Stimulated activated CD4-positive, alpha-beta T cell treated with anti-CD3 and anti-CD28 coated beads, TNF-alpha, amount 100 ng/mL, for 4 hours (primary cell): ENCODE measurements at places on chromosomes 4 and X.

DNA sequence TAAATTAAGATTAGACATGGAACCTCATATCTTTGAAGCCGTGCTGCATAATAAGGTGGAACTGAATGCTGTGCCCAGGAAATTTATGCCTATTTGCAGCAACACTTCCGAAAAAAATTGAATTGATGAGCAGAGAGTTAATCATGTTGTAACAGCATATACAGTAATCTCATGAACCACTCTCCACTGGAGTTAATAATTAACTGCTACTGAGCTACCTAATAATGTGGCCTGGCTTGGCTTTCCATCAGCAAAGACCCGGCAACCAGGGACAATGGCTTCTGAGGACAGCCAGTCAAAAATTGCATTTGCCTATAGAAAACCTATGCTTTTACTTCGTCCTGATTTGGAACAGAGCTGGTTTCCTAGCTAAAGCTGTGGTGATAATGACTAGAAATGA is 63.8 kb upstream of the GATB start:
- DNase-seq: no peak

DNA sequence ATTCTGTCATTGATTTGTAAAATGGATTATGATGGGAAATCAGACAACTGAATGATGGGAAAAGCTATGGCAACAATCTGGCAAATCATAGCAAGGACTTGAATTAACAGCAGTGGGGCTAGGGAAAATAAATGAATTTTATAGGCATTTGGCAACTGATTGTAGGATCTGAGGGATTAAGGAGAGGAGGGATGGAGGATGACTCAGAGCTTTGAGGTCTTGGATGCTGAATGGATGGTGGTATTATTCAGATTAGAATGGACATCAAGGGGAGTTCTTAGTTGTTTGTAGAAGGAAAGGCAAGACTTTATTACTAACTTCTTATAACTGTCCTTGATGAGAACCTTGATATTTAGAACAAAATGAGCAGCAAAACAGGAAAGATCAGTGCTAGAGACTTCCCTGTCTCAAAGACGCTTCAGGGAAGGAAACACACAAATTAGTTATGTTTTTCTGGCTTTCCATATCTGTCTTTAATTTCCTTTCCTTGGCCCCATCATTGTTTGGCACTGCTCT is 51.4 kb upstream of the HHIP start:
- no peak for DNase-seq

DNA sequence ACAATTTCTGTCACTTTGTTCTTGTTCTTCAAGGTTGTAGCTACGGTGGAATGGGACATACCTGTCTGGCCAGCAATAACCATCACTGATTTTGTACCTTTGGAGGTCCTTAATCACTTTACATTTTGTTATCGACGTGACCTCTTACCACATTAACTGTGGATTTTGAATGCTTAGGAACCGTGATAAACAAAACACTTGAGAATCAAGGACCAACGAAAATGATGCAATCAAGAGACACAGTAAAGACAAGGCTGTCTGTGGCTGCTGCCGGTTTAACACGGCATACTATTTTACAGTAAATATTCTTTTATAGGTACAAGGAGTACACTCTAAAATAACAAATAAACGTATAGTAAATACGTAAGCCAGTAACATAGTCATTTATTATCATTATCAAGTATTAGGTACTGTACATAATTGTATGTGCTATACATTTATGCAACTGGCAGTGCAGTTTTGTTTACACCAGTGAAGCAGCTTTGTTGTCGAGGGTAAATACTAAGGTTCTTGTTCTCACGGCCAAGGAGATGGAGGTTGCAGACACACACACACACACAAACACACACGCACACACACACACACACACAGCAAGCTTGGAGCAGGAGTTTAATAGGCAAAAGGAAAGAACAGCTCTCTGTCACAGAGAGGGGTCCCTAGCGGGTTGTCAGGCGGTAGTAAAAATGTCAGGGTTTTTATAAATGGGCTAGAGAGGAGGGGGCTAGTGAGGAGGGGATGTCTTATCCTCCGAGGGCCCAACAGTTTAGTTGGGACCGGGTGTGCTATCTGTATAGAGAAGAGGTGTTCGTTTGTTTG is 194.7 kb upstream of the CXorf51B start:
- no peak for DNase-seq

- DNase-seq: no peak
These were observed 21.0 kb downstream of the TENM3 start for GRCh38 chr4:182264139-182264752.

DNA sequence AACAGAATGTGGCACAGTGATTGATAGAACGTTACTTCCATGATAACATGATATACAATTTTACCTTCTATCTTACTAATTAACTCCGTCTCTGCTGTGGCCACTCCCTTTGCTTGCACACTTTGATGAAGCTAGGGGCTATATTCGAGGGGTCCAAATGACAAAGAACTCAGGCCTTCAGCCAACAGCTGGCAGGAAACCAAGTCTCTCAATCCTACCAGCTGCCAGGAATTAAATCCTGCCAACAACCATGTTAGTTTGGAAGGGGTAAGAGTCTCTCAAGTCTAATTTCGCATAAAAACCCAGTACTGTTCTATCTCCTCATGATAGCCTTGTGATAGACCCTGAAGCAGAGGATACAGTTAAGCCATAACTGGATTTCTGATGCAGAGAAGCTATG is 1122.9 kb upstream of the PCDH10 start:
- no peak for DNase-seq

GRCh38 chr4:187289371-187289770 is 565.7 kb upstream of the FAT1 start:
- DNase-seq: no peak

DNA sequence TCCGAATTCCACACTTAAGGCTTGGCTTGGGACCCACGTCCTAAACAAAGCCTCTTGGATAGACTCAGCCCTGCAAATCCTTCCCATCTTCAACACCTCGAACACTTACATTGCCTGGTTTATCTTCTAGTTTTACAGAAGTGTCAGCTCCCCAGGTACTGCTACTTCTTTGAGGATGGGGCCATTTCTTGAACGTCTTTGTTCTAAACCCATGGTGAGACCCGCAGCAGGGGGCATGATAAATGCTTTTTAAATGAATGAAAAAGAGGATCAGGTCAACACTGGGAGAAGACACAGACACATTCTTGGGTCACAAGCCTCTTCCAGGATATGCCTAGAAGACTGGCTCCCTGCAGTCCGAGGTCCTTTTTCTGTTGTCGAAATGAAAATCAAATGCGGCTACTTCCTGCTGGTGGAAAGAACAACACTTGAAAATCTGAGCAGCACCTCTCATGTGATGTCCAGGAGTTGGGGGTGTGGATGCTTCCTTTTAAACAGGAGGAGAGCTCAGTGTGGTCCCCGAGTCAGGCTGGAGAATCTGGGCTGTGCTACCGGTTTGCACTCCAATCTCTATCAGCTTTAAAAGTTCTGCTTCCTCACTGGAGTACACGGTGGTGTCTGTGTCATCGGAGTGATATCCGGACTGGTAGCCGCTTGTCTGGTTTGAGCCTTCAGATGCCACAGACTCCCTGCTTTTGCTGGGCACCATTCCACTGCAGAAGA is 45.8 kb downstream of the KDR start:
- DNase-seq: no peak

DNA sequence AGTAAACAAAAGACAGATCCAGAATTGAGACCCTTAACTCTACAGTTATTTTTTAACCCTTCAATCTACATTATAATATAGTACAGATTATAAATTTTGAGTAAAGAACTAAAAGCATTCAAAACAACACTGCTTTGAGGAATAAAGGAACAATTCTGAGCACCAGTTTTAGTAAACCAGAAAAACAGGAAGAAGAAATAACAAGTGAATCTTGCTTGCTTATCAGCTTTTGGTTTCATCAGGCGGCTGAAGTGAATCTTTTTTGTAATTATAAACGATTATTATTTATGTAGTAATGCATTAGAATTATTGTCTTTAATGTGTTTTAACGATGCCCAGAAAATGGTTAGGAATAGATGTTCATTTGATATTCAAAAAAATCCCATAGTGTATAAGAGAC is 305.4 kb downstream of the ARAP2 start:
- DNase-seq: no peak

- no peak for DNase-seq
These were observed 176.2 kb upstream of the GPRIN3 start for GRCh38 chr4:89483833-89484232.

DNA sequence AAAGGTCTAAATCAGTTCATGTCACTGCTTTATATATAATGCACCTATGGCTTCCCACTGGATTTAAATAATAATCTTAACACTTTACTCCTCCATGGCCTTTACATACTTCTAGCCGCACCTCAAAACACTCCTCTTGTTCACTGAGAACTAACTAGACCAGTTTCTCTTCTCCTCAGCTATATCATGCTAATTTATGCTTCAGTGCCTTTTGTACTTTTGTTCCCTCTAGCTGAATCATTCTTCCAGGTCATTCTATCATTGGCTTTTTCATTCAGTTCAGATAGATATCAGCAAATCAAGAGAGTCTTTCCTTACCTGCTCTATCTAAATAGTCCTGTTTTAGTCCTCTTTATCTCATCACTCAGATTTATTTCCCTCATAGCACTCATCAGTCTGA is 64.2 kb downstream of the TET2 start:
- no peak for DNase-seq

- DNase-seq: no peak
These were observed 6.3 kb downstream of the GABRA4 start for GRCh38 chr4:46986922-46987638.

DNA sequence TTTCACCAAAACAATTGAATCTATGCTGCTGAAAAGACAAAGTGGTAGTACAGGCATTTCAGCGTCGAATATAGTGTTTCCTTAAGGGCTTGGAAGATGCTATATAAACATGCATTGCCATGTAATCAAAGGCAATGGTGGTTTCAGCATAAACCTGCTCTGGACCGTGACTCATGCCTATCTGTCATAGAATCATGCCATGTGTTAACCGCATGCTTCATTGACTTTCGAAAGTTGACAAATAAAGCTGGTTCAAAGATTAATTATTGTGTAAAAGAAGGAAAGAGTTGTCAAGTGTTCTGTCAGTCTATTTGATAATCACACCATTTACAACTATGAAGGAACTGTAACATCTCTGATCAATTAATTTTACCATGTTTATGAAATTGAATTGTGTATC is 83.2 kb downstream of the FUNDC1 start:
- DNase-seq: no peak

GRCh38 chrX:134537179-134537955 is 77.4 kb downstream of the HPRT1 start:
- DNase-seq: no peak

GRCh38 chr4:31657859-31658570 is 937.8 kb downstream of the PCDH7 start:
- DNase-seq: no peak

DNA sequence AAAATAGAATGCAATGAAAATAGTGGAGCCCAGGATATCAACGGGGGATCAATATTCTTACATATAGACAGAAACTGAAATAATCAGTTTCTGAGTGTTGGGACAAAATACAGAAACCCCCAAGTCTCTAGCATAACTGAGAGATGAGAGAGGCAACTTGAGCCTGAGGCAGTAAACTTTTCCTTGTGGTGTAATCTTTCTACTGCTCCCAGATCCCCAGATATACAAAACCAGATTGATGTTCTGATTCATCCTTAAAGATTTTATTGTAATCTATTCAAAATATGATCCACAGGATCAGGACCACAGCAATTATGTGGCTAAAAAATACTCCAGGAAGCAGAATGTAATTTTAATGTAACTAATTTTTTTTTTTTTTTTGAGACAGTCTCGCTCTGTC is 2282.6 kb downstream of the ARAP2 start:
- DNase-seq: no peak

DNA sequence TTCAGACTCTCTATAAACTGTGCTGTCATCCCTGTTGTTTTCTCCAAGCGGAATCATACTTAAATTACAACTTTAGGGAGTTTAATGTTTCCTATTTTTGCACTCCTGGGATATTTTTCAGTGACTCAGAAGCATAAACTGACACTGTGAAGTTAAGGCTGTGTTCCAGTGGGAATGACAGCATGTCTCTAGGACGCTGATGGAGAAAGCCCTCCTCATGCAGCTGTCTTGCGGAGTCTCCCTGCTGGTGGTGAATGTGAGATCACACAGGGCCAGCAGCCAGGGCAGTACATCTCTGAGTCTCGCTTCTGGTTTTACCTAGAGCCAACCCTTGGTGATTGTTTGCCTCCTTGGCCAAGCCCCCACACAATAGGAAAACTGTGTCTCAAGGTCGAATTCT is 53.3 kb downstream of the NFKB1 start:
- DNase-seq: no peak

GRCh38 chr4:150381609-150382008 is 200.3 kb upstream of the MAB21L2 start:
- no peak for DNase-seq

GRCh38 chr4:8439168-8439567 is 1.4 kb downstream of the ACOX3 start:
- DNase-seq: no peak

GRCh38 chr4:108644237-108644636 is 6.2 kb upstream of the OSTC start:
- DNase-seq: no peak

GRCh38 chr4:144575181-144575580 is 70.8 kb upstream of the HHIP start:
- no peak for DNase-seq

DNA sequence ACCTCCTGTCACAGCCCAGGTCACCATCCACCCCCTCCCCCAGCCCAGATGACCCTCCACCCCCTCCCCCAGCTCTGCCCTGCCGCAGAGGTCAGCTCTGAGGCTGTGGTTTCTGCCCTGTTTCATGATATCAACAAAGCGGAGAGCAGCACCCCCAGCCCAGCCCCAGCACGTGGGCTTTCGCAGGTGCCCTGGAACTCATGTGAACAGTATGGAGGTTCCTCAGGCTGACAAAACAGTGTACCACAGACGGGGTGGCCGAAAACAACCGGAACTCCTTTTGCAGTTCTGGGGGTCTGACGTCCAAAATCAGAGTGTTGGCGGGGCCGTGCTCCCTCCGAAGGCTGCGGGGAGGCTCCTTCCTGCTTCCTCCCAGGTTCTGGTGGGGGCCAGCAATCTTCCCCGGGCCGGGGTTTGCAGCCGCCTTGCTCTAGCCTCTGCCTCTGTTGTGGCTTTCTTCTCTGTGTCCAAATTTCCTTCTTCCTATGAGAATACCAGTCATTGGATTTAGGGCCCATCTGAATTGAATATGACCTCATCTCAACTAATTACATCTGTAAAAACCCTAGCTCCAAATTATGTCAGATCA is 7.9 kb upstream of the PSAPL1 start:
- DNase-seq: no peak

DNA sequence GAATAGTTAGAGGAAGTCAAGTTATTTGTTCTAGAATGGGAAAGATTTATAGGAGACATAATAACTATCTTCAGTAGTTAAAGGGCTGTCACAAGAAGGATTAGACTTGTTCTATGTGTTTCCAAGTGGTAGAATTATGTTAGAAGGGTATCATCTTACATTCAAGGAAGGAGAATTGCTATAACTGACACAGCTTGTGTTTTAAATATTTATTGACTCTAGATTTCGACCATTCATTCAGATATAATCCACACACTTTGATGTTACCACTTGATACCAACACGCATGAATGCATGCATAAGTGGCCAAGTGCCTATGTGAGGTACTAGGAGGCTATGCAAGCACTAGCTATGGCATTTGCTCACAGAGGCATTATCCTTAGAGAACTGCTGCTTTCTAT is 122.7 kb downstream of the CCNB3 start:
- no peak for DNase-seq
